Activated T-cell treated with anti-CD3 and anti-CD28 coated beads for 1 hour (primary cell): ENCODE measurements at places on chromosomes 16 and 17.

DNA sequence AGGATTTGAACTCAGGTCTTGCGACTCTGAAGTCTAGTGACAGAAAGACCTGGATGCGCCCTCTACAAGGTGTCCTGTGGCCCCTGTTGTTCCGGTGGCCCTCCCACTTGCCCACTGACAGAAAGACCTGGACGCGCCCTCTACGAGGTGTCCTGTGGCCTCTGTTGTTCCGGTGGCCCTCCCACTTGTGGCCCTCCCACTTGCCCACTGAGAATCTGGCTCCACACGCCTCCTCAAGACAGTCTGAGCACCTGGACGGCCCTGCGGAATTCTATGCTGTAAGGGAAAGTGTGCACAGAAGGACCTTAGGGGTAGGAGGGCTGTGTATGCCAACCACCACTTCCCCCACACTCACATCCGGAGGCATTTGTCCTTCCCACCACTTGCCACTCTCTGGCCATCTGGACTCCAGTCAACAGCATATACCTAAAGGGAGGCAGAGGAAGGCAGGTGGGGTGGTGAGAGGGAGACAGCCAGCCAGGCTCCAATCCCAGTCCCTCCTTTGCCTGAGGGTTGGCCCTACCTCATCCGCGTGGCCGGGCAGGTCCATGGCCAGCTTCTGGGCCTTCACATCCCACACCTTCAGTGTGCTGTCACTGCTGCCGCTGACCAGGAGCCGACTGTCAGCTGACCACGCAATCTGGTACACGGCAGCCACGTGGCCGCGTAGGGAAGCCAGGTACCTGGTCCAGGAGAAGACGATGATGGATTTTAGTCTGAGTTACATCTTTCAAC is 9.1 kb downstream of the NLE1 start:
- no peak for DNase-seq

- DNase-seq, result no peak
Measured at GRCh38 chr16:23081675-23082119, 67.6 kb downstream of the USP31 start.

- DNase-seq, result no peak
Measured at GRCh38 chr16:24610416-24610755, 71.0 kb downstream of the RBBP6 start.

DNA sequence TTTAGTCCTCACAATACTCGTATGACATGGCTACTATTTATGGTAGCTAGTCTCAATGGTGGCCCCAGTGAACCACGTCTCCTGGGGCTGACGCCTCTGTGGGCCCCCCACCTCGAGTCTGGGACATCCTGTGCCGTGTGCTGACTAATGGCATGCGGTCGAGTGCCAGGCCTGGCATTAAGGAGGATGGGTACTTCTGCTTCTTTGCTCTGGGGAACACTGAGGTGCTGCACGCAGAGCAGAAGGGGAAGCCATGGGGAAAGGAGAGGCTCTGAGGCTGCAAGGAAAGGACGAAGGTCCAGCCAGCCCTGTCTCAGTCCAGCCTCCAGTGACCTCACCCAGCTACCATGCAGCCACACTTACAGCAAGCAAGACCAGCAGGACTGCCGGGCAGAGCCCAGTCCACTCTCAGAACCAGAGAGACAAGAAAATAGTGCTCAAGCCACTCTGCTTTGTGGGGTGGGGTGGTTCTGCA is 5.7 kb upstream of the MPRIP start:
- no peak for DNase-seq

DNA sequence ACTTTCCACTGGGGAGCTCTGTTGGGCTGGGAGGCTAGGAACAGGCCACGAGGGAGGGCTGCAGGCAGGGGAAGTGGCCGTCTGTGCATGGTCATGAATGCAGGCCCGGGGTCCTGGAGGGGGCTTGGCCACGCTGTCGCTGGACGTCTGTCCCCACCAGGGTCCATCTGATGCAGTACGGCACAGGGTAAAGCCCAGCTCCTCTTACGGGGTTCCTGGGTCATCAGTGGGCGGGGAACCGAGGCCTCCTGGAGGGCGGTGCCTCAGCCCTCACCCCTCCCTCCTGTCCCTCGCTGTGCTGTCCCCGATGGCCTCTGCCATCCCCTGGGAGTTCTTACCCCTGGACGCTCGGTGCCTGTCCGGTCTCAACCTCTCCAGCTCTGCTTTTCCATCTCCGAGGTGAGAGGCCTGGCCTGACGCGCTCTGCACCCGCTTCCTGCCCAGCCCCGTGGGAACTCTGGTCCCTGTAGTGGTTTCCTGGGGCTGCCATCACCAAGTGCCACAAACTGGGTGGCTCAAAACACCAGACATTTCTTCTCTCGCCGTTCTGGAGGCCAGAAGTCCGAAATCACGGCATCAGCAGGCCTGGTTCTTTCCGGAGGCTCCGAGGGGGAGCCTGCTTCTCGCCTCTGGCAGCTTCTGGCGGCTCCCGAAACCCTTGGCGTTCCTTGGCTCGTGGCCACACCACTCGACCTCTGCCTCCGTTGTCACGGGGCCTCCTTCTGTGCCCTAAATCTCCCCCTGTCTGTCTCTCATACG is 182.8 kb downstream of the SEC14L1 start:
- no peak for DNase-seq

GRCh38 chr17:4488989-4489595 is 9.6 kb upstream of the SPNS2 start:
- no peak for DNase-seq

GRCh38 chr16:19583665-19584300 is 28.3 kb downstream of the VPS35L start:
- no peak for DNase-seq

GRCh38 chr16:72924537-72924926 is 123.4 kb downstream of the ZFHX3 start:
- no peak for DNase-seq

DNA sequence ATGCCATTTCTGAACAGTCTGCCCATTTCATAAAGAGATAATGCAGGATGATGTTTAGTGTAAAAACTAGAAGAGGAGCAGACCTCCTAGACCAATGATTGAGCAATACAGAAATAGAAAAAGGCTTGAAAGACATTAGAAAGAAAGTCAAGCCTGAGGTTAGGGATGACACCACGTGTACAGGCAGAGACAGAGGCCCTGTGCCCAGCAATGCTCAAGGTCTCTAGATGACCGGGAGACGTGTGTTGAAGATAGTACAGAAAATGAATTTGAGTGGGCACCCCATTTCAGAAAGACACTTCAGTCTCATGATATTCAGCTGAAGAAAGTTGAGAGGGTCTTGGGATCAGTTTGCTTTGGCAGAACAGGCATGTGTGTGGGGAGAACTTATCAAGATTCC is 5.4 kb downstream of the GID4 start:
- no peak for DNase-seq

GRCh38 chr17:77097631-77098180 is 43.1 kb upstream of the SEC14L1 start:
- no peak for DNase-seq

- no peak for DNase-seq
Measured at GRCh38 chr17:32283745-32284201, 18.1 kb downstream of the RHBDL3 start.

DNA sequence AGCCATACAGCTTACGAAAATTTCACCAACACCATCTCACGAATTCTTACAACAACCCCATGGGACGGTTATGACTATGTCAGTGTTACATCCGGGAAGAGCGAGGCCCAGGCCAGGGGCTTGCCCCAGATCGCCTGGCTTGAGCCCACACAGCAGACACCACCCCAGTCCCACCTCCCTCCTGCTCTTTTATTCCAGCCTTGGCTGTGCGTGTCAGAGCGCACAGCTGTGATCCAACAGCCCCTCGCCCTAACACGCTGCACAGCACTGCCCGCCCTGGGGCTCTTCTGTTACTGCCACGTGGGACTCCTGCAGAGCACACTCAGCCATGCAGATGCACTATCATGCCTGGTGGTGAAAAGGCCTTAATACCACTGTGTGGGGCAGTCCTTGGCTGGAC is 127.9 kb downstream of the ENGASE start:
- DNase-seq, result no peak

- no peak for DNase-seq
Measured at GRCh38 chr16:54935266-54935968, 4.8 kb downstream of the IRX5 start.

DNA sequence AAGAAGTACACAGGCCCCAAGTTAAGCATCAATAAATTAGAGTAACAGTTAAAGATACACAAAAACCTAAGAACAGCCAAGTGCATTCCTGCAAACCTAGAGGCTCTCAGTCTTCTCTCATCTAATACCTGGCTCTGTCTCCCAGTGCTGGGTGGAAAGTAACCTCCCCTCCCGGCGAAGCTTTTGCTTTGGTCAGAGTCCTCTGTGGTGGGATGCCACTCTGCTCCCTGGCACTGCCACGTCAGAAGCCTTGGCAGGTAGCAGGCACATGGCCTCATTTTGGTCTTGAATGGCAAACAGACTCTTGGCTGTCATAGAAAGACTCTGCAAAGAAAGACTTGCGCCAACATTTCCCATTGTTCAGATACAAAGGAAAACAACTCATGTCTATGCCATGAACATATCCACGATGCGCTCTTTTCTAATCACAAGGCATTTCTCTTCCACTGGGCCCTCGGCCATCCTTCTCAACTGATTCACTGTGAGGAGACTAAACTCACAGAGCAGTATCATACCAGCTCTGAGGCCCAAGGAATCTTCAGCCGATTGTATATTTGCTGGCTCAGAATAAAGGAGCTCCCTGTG is 21.2 kb downstream of the MTHFSD start:
- no peak for DNase-seq

DNA sequence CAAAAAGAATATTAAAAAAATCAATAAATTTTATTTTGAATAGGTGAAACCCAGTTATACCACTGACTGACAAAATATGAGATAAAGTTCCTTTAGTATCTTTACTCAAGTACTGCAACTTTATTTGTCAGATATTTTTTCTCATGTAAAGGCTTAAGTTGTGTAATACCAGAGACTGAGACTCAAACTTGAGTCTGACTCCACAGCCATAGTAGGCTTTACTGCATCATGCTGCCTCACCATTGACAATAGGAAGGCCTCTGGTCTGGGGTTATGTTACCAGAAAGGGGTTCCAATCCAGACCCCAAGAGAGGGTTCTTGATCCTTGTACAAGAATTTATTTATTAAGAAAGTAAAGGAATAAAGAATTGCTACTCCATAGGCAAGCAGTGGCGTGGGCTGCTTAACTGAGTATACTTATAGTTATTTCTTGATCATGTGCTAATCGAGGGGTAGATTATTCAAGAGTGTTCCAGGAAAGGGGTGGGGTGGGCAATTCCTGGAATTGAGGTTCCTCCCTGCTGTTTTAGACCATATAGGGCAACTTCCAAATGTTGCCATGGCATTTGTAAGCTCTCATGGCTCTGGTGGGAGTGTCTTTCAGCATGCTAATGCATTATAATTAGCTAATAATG is 187.4 kb upstream of the WSB1 start:
- DNase-seq, result no peak

DNA sequence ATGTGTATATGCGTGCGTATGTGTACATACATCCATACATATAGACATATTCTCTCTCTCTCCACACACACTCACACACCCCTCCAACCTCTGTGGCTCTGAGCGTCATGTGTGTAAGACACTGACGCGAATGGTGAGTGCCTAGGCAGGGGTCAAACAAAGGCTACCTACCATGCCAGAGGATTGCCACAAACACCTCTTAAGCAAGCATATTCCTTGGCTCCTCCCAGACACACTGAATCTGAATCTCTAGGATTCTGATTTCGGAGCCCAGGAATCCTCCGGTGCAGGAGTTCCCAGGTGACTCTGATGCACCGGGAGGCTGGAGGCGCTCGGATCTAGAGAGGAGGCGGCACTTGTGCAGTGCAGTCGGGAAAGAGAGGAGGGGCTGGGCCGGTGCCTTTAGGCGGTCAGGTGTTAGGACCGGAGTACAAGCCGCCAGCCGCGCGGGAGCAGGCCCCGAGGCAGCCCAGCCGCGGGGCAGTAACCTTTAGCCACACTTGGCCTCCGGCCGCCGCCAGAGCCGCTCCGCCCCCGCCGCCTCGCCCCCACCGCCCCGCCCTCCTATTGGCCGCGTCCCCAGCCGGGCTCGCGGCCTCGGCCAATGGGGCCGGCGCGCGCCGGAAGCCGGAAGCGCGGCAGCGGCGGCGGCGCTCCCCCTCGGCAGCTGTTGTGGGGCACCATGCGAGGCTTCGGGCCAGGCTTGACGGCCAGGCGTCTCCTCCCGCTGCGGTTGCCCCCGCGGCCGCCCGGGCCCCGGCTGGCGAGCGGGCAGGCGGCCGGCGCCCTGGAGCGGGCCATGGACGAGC is at the start of gene MLYCD:
MLYCD (plus strand) TSS at position 653 of the 809 bp plus-strand sequence; CDS start at position 683, 30 bp downstream.
- peak; percentile 64 for DNase-seq

DNA sequence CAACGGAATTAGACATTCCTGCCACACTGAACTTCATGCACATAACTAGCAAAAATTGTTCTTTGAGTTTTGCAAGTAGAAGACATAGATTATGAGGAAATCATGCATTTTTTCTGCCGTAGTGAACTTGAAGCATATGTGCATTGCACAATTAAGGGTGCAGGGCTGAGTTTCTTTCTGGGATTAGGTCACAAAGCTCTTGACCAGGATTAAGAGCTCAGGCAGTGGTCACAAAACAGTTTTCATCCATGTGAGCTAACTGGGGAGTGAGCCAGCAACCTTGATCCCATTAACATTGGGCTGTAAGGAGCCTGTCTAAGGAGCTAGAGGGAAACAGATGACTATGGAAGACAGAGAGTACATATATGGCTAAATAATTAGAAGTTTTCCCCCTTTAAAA is 143.7 kb downstream of the PMP22 start:
- DNase-seq, result no peak

- no peak for DNase-seq
Measured at GRCh38 chr16:1156055-1156982, 3.4 kb downstream of the CACNA1H start.

DNA sequence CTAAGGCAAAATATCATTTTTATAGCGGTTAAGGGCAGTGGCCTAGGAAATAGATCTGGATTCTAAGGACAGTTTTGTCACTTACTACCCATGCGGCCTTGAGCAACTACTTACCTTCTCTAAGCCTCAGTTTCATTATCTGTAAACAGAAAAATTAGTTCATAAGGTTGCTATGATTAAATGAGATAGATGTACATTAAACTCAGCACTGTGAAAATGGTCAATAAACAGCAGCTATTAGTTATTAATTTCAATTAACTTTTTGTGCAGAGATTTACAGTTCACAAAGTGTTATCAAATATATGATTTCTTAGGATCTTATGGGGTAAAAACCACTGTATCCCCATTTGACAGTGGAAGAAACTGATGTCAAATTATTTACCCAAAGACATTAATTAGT is 135.5 kb upstream of the CORO6 start:
- DNase-seq, result no peak

DNA sequence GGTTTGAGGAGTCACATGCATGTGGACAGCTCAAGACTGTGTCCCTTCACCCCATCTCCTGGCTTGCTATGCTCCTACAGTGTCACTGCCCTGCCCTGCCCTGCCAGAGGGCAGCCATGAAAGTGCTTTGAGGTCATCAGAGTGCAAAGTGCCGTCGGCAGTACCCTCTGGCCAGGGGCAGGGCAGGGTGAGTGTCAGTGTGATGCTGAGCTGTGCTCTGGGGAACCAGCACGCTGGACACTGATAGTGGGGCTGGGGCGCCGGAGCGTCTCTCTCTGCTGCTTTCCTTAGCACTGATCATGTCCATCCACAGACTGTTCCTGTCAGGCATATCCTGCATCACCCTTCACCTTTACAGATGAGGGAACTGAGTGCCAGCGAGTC is 1.6 kb upstream of the SPATA32 start:
- DNase-seq, result no peak

- DNase-seq, result no peak
Measured at GRCh38 chr16:67235816-67236562, 9.1 kb downstream of the TMEM208 start.
